ENCODE measurements at places on chromosomes 13 and 19.

DNA sequence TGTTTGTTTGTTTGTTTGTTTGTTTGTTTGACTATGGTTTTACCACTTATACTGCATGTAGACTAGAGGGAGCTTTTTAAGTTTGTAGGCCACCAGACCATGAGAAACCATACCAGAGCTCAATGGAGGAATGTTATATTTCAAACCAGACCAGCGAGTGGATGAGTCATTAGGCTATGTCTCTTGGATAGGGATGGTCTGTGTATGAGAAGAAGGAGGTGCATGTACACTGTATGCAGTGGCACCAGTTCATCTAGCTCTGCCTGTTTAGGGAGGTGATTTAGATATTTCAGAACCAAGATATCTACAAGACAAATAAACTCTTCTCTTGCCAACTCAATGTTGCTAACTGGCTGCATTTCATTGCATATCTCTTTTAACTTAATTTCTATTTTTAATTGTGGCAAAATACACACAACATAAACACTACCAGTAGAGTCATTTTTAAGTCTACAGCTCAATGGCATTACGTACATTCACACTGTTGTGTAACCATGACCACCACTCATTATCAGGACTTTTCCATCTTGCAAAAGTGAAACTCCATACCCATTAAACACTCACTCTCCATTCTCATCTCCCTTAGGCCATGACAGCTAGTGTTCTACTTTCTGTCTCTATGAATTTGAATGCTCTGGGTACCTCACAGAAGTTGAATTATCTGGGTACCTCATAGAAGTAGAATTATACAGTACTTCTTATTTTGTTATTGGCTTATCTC lies 29.2 kb downstream of the SYDE1 start:
- DNase-seq = no peak

DNA sequence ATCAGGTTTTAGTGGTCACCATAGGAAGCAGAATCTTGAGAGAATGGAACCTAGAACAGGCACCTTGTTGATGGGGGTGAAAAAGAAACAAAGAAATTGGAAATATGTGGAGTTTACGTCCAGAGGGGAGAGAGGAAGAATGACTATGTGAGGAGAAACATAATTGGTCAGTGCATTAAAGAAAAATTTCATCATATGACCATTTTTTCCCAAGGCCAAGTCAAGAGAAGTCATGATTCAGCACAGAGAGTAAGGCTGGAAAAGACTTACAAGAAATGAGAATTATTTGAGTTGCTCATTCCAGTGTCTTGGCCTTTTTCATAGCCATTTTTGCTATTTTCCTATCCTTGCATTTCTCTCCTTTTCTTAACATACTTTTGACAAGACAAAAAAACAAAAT lies 421.7 kb downstream of the EFNB2 start:
- no peak for DNase-seq

DNA sequence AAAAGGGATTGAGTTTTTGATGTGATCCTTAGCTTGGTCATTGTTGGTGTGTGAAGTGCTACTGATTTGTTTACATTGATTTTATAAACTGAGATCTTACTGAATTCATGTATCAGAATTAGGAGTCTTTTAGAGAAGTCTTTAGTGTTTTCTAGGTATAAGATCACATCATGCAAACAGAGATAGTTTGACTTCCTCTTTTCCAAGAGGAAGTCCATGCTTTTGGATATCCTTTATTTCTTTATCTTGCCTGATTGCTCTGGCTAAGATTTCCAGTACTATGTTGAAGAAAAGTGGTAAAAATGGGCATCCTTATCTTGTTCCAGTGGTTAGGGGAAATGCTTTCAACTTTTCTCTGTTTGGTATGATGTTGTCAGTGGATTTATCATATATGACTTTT lies 561.2 kb upstream of the SLITRK1 start:
- no peak for DNase-seq

- no peak for DNase-seq
Measured at GRCh38 chr13:98350746-98351330, 173.8 kb upstream of the RNF113B start.

GRCh38 chr13:77040076-77040475 lies 13.1 kb upstream of the FBXL3 start:
- DNase-seq = no peak

GRCh38 chr13:97043302-97043701 lies 49.0 kb upstream of the OXGR1 start:
- DNase-seq = no peak

- no peak for DNase-seq
Measured at GRCh38 chr19:5932609-5933262, 18.7 kb downstream of the CAPS start.

- DNase-seq = no peak
Measured at GRCh38 chr19:16018106-16018755, 58.1 kb upstream of the TPM4 start.

DNA sequence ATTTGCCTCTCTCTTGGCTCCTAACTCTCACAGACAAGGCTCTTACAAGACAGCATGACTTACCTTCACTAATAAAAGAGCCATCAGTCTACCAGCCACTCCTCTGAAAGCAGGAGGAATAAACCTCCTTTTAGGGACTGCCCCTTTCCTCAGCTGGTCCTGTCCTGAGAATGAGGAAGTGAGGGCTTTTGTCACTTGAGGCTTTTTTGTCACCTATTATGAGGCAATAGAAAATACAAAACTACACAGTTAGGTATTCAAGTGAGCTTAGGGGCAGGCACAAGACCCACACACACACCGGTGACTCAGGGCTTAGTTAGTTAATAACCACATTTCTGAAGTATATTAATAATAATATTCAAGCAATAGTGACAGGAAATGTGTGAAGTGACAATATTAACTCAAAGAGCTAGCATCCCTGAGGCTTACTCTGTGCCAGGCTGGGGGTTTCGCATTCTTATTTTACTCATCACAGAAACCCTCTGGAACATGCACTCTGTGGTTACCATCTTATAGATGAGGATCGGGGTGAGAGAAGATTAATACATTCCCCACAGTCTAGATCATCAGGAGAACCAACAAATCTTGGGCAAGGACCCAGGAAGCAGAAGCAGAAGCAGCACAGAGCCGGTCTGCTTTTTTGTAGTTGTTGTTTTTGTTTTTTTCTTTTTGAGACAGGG lies 379.9 kb downstream of the LIG4 start:
- no peak for DNase-seq

- no peak for DNase-seq
Measured at GRCh38 chr13:99367106-99367616, 60.0 kb upstream of the GPR183 start.

- DNase-seq = no peak
Measured at GRCh38 chr19:13583114-13583513, 76.8 kb upstream of the CACNA1A start.

GRCh38 chr13:113917096-113917495 lies 53.2 kb upstream of the GAS6 start:
- DNase-seq = no peak

DNA sequence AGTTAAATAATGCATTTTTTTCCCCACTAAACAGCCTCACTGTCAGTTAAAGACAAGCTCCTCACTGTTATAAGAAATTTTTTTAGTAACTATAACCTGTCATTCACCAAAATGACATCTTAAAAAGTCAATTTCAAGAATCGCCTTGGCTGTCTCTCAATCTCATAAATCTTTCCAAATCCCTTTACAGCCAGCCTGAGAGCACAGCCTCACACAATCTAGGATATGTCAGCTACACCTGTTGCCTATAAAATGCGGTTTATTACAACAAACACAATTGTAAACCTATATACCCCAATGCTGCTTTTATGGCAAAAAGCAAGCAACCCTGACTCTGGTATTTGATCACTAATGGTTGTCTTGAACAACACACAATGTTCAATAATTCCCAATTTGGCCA lies 29.5 kb upstream of the FNDC3A start:
- no peak for DNase-seq

- DNase-seq = no peak
Measured at GRCh38 chr19:28010656-28011055, 1202.3 kb downstream of the UQCRFS1 start.

DNA sequence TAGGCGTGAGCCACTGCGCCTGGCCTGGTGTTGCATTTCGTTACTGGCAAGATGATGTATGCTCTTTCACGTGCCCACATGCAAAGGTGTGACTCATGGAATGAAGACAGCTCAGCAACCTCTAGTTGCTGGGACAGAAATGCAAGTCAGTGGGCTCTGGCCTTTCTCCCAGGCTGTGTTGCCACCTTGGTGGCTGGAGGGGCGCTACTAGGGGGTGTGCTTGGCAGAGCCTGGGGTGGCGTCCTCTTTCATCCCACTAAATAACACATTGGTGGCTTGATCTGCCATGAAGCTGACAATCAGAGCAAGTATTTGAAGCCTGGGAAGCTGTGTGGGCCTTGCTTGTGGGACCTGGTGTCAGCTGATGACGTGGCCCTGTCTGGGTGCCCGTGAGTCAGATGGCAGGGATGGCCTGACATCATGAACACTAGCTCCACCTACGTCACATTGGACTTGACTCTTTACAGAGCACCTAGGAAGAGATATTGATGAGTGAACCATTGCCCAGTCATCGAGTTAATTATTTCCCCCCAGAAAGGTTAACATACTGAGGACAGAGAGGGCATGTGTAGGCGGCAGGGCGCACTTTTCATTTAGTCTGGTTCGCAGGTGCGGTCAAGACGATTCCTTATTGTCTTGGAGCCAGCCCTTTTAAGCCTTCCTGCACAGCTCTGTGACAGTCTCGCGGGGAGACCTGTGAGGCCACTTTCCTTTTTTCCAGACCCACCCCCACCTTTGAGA lies 154.2 kb downstream of the TM9SF2 start:
- DNase-seq = no peak

GRCh38 chr13:33610438-33611120 lies 207.4 kb upstream of the RFC3 start:
- DNase-seq = peak; percentile 91

- no peak for DNase-seq
Measured at GRCh38 chr19:41621654-41622053, 5.2 kb downstream of the CEACAM4 start.

GRCh38 chr13:112911285-112911701 lies 57.7 kb upstream of the MCF2L start:
- DNase-seq = no peak

DNA sequence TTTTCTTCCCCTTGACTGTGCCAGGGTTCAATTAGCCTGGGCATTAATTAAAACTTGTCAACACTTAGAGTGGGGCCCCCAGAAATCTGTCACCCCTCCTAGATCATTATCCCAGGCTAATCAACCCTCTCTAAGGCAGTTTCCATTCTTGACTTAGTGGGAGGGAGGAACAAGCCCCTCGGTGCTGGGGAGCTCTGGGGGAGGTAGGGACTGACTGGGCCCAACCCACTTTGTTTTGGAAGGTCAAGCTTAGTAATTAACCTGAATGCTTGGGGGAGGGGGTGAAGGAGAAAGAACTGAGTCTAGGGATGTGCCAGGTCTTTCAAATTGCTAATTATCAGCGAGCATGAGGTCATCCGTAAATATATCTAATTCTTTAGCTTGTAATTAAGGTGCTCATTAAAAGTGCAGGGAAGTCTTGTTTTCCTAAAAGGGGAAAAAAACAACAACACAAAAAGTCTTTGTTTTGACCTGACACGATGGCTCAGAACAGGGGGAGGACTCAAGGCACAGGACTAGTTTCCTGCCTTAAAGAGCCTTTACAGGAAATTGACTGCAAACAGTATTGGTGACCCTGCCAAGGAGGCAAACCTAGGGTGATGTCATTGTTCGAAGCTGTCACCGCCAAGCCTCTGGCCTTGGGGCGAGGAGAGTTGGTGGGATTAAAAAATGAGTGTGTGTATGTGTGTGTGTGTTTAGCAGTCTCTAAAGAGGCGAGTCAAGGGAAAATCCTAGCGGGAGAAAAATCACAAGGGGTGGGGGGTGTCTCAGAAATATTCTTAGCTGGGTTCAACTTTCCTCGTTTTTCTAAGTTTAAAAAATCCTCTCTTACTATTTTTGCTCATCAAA lies 19.4 kb downstream of the ACTN4 start:
- no peak for DNase-seq

DNA sequence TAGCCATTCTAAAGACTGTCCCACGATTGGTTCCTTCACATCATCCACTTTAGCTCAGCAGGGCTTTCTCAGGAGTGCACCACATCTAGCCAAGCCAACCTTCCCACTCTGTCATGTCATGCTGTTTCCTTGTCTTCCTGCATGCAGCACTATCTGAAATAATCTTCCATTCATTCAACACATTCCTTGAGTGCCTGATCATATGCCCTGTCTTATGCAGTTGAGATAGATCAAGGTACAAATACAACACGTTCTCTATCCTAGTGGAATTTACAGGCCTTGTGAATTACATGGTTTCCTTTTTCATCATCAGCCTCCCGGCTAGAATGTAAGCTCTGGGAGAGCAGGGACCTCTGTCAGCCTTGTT lies 6.8 kb upstream of the MRPS31 start:
- DNase-seq = no peak

- no peak for DNase-seq
Measured at GRCh38 chr13:20392530-20392929, 133.1 kb downstream of the CRYL1 start.

DNA sequence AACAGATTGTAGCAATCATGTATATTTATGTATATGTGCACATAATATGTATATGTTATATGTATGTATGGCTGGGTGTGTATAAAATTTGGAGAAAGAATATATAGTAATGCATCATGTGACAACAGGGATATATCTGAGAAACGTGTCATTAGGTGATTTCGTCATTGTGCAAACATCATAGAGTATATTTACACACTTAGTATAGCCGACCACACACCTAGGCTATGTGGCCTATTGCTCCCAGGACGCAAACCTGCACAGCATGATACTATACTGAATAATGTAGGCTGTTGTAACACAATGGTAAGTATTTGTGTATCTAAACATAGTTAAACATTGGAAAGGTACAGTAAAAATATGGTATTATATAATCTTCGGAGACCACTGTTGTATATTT lies 43.8 kb downstream of the ESD start:
- no peak for DNase-seq

GRCh38 chr19:51256155-51256625 lies 5.3 kb downstream of the SIGLECL1 start:
- no peak for DNase-seq

DNA sequence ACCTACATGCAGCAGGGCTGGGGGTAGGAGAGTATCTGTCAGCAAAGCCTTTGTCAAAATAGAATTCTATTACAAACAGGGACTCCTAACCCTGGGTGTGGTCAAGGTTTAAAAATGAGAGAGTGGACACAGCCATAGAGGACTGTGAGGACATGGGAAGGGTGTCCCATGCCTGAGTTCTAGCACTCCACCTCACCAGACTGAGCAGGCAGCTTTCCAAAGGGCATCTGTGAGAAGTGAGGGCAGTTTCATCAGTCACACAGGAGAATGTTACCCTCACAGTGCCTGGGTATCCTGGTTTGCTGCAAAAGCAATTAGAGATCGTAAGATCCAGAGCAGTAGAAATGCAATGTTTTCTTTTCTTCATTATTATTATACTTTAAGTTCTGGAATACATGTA lies 174.9 kb upstream of the UBL3 start:
- DNase-seq = no peak

GRCh38 chr19:15448778-15449619 lies 757 bp downstream of the WIZ start:
- DNase-seq = no peak

GRCh38 chr13:102400675-102401145 lies 1.1 kb downstream of the FGF14 start:
- DNase-seq = no peak

Data from NCI-H526 treated with DMSO at 0.1 percent for 48 hours (cell line).